ENCODE measurements at places on chromosomes 16 and 17.

DNA sequence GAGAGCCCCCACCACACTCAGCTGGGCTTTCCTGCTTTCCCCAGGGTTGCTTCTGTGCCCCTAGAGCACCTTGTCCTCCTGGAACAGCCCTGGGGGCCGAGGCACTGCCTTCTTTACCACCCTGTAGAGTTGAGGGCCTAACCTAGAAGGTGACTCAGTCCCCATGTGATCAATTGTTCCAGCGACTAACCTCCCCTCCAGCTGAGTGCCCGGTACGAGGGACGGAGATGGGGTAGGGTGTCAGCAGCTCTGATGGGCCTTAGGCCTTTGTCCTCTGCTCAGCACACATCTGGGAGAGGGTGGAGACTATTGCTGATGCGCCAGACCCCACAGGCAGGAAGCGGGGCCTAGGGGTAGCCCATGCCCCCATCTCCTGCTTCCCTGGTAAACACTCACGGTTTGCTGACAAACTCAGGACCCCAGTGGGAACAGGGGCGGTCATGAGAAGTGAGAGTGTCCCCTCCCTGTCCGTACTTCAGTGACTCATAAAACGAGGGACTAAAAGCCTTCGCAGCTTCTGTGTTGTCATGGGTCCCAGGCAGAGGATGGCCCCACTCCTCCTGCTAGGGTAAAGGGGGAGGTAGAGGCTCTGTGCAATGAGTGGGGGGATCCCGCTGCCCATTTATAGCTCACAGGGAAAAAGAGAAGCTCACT lies 33.1 kb downstream of the NECAB2 start:
- no peak for DNase-seq

DNA sequence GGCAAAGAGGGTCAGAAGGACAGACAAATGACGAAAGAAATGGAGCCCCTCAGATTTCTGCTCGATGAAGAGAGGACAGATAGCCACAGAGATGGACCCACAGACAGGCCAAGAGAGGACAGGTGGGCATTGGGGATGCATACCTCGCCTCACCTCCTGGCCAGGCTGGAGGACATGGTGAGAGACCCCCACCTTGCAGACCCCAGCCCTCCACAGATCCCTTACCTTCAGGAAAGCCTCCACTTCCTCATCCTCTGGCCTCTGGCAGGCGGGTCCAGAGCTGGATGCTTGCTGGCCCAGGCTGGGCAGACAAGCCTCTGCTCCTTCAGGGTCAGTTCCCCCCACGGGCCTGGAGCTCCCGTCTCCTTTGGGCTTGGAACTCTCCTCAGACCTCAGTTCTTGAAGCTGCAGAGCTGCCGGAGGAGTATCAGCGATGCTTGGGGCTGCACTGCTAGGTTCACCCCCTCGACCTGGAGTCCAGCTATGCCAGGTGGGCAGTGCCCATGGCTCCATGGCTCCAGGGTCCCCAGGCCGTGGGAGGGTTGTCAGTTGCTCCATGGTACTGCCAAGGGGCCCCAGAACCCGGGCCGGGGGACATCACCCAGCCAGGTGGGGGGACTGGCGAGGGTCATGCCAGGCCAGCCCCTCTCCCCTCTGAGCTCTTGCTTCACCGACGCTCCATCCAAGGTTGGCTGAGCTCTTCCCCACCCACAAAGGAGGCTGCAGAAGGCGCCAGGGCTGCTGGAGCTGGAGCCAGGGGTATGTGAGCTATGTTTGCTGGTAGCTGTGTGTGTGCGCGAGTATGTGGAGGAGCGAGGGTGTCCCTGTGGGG lies 1.0 kb downstream of the TSPOAP1 start:
- no peak for DNase-seq

DNA sequence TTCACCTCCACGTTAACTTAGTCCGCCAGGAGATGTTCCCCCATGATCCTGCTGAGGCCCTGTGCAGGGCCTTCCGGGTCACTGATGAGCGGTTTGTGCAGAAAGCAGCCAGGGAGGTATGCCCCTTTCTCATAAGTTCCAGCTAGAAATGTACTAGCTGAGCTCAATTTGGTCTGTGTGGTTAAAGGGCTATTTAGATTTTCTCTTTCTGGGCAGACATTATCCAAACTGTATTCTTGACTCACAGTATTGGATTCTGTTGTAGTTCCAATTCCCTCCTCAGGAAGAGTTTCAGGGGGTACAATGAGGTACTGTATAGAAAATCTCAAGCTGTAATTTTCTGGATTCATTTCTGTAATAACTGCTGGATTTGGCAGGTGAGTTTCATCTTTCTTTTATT lies 137.1 kb downstream of the TRIM37 start:
- no peak for DNase-seq

- DNase-seq, result peak; percentile 79
These were observed 33.9 kb downstream of the DCUN1D3 start for GRCh38 chr16:20866145-20866772.

DNA sequence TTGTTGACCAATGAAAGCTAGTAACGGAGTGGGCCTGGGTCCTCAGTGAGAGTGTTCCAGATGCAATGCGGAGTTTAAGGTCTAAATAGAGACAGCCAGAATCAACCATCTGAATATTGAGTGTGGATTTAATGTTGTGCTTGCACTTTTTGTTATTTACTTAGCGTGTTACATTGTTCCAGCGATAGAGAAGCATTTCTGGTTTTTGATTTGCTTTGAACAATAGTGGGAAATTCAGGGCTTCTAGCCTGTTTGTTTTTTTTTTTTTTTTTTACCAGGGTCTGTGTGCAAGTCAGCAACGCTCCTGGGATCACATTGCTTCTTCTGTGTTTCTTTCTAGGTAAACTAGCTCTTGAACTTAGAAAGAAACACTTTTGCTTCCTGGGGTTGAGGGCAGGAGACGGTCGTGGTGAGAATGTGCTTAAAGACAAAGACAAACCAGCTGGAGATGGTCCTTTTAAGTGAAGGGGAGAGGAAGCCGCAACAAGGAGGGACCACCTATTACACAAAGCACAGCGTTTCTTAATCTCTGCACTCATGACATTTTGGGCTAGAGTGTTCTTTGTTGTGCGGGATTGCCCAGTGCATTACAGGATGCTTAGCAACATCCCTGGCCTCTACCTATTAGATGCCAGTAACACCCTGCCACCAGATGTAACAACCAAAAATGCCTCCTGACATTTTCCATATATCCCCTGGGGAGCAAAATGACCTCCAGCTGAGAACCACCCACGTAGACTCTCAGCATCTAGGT lies 119.2 kb downstream of the MAP2K6 start:
- no peak for DNase-seq

GRCh38 chr16:3070608-3071111 lies 5.2 kb downstream of the IL32 start:
- no peak for DNase-seq

DNA sequence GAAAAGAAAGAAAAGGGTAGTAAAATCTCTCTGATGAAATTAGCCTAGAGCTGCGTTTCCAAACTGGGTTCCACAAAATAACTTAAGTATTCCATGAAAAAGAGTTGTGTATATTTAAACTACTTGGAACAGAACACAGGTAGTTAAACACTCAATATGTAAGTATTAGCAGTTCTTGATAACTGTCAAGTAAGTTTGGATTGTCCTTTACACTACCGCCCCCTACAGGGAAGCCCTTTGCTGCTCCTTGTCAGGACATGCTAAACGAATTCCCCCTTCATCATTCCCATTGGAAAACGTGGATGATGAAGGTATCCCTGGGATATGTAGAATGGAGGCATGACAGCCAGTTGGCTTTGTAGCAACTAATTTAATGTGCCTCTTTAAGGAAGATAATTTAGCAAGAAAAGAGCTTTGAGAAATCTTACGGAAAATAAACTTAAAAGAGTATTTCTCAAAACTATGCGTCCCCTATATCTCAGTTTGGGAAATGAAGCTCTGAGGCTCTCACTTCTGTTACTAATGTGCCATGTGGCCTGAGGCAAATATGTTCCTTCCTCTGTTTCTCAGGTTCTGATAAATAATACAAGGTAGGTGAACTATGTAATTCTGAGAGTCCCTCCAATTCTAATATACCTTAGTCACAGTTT lies 18.8 kb downstream of the NCBP3 start:
- peak; percentile 66 for DNase-seq

DNA sequence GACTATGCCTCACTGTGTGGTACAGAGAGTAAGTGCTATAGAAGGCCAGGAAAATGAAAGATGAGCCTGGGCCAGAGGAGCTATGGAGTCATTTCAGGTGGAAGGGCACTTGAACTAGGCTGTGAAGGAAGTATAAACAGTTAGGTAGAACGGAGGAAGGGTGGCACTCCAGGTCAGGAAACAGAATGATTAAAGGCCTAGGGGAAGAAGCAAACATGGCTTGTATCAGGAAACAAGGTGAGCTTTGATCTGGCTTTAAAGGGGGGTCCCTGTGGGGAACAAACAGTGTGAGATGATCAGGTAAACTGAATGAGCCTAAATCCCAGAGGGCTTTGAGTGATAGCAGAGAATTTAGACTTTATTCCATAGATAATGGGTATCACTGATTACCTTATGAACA lies 16.9 kb downstream of the MAP3K3 start:
- DNase-seq, result no peak

- DNase-seq, result no peak
These were observed 11.9 kb upstream of the SHCBP1 start for GRCh38 chr16:46632778-46633733.

DNA sequence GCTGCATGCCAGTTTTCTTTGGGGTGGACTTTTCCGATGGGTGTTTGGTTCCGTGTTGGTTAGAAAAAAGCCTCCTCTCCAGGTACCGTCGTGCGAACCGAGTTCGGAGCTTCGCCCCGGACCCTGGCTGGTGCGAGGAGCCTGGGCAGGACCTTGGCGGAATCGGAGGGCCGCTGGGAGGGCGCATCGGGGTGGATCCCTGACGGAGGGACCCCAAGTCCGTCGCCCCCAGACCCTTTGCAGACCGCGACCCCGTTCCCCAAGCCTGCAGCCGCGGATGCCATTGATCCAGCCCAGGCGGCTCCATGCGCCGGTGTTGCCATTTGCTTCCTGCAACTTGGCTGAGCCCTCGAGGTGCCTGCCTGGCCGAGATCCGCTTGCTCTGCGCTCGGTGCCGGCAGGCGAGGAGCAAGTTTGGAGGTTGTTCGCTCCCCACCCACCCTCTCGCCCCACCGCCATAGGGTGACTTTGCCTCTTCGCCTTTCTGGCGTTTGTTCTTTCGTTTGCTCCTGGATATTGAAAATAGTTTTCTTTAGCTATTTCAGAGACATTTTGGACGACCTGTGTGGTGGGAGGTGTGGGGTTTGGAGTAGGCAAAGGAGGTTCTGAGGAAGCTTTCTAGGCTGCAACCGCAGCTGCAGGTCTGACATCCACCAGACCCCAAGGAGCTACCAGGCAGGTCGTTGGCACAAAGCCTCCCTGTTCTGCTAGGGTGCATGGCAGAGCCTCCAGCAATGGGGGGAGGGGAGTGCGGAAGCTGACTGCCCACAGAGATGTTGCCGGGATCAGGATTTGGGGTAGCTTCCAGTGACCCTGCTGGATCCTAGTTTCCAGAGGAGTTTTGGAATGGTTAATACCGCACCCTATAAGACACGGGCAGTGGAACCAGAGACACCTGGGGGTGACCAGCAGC lies 58.2 kb downstream of the RAP1GAP2 start:
- peak; percentile 37 for DNase-seq

DNA sequence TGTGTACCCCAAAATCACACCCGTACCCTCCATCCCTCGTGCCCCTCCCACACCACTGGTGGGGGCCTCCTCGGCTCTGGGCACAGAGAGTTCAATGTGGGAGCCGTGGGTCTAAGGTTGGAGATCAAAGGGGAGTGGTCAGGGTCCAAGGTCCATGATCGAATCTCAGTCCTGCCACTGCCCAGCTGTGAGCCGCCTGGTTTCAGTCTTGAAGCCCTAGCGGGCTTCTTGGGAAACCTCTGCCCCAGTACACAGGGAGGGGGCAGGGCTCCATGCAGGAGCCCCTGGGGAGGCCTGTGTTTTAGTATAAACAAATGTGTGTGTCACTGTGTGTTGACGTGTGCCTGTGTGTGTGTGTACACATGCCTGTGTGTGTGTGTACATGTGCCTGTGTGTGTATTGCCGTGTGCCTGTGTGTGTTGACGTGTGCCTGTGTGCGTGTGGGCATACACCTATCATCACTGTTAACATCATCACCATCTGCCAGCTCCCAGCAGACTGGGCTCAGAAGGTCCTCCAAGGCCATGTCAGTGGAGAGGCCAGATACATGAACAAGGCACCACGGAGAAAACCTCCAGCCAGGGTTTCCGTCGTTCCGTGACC lies 26.5 kb upstream of the ZNF469 start:
- DNase-seq, result no peak

DNA sequence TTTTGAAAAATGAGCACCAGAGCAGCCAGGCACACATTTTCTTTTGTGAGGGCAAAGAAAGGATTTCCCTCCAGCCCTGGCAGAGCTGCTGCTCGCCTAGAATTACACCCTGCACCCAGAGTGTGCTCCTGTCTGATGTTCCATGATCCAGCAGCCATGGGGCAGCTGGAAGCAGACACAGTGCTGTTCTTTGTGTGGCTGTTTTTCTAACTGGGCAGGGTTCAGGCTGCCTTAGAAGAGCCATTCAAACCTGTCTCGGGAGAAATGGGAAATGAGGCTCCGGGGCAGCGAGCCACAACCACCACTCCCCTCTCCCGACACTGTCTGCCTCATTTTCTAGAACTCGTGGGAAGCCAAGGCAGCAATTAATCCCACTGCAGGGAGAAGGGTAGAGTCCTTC lies 28.9 kb downstream of the LITAF start:
- DNase-seq, result no peak

- DNase-seq, result no peak
These were observed 45.6 kb downstream of the METRNL start for GRCh38 chr17:83124871-83125514.

GRCh38 chr17:37818689-37819088 lies 73.8 kb upstream of the HNF1B start:
- DNase-seq, result no peak

- DNase-seq, result no peak
These were observed 7.3 kb downstream of the TADA2A start for GRCh38 chr17:37413875-37414519.

GRCh38 chr17:42078396-42079043 lies 19.8 kb downstream of the ZNF385C start:
- DNase-seq, result no peak

DNA sequence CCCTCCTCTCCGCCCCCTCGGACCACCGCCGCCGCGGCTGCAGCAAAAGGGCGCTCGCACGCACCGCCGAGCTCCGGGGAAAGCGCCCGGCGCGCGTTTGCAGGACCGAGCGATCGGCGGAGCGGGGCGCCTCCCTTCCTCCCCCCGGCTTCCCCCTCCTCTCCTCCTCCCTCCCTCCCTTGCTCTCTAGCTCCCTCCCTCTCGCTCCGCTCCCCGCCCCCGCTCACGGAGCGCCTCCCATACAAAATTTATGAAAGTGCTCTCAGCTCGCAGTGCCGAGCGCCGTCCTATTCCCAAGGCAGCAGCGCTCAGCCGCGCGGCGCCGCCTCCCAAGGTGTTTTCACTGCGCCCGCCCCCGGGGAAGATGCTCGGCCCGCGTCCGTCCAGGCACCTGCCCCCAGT lies at the start of gene RTN4RL1:
Gene RTN4RL1 (minus strand): TSS at position 115 of the 402 bp plus-strand sequence. CDS start 469 bp downstream, outside the sequence.
- DNase-seq, result peak; percentile 80

DNA sequence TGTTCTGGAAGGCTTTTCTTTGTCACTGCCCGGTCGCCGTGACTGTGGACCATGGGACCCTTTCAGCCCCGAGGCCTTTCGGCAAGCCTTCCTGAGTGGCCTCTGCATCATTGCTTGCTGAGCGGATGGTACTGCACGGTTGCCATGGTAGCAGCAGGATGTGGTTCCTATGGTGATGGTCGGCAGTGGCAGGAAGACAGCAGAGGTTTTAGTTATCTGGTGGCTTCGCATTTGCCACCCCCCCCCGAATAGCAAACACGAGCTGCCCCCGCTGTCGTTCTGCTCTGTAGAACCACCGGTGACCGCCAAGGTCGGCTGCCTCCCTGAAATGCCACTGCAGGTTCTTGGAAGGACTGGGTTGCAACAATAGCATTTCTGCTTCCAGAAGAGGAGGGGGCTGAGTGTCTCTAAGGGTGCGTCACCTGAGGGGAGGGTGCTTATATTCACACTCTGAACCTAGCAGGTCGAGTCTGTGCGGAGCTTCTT lies 76.6 kb downstream of the CMIP start:
- no peak for DNase-seq
